ENCODE measurements at places on chromosomes 3 and 15.

- no peak for DNase-seq
These were observed 63.1 kb upstream of the GOLGA6B start for GRCh38 chr15:72591361-72591760.

DNA sequence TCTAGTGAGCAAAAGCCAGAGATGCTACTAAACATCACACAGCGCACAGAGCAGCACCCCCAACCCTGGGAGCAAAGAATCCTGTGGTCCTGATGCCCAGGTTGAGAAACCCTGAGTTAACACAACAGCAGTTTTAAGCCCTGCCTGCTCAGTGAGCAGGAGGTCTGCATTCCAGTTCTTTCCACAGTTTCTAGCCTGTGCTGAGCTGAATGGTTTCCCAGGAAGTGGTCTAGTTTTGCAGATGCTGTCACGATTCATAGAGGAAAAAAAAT is 171.1 kb upstream of the PROK2 start:
- DNase-seq: no peak

DNA sequence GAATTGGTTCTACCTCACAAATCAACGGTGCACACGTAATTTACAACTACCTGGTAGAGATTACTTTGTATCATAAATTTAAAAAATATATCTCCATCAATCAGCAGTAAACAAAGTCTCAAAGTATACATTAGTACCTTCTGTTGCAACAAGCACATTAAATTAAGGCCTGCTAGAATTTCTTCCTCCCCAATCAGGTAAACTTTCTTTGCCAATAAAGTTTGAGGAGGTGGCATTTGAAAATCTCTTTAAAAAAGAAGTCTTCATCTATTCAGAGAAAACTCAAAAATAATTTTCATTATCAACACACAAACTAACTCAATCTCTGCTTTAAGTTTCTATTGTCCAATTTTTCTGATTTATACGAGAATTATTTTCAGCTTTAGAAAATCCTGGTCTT is 4.4 kb downstream of the CCNL1 start:
- DNase-seq: no peak

DNA sequence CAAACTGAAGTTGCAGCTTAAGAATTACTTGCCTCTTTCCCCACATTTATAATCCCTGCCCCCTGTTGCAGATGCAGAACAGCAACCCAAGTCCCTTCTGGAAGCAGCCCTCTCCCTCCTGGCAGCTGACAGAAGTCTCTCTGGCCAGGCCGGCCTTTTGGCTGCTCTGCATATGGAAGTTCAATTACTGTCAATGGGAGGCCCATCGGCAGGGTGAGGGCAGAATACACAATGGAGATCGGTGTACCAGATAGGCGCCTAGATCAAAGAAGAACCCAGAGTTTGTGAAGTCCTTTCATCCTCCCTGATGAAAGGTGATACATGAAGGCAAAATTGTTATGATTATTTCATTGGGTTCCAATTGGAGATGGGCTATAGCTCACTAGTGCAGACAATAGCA is 327.9 kb upstream of the CTNNB1 start:
- DNase-seq: no peak

DNA sequence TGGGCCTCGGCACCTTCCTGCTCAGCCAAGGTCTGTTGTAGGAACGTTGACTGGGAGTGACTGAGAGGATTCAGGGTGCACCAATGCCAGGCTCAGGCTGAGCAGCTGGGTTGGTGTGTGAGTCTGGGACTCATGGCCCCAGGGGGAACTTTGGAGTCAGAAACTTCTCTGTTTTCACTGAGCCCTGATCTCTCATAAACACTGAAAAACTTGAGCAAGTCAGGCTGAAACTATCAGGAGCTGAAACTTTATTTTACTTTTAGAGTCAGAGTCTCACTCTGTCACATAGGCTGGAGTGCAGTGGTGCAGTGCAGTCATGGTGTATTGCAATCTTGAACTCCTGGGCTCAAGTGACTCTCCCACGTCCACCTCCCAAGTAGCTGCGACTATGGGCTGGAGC is 3.0 kb downstream of the TRAK1 start:
- DNase-seq: no peak

DNA sequence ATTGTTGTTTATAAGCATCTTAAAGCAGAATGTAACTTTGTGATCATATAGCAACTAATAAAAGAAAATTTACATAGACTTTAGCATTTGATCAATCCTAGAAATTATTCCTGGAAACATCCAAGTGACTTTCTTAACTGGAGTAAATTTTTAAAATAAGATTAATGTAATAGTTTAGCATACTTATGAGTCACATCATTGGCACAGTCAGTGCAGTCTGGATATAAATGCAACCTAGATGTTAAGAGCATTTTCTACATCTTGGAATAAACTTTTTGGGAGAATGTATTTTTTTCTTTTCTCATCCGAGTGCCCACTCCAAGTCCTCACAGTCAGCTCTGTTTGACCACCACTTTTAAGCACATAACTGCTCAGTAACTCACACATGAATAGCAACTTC is 324.6 kb upstream of the PLSCR5 start:
- no peak for DNase-seq

GRCh38 chr3:86708893-86709292 is 282.1 kb downstream of the VGLL3 start:
- DNase-seq: no peak

DNA sequence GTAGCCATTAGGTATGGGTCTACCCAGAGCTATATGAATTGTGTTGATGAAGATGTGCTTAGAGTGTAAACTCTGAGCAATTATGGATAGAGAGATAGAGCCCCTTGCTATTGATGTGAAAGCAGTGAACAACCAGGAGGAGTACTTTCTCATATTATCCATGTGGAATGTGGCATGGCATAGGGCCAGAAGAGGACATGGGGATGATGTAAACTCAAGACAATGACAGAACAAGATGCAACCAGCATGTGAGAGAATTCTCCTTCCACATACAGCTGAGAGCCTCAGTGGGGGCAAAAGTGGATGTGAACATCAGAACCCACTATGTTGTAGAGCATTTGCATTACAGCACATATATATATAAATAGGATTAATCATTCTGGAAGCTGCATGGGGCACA is 36.4 kb upstream of the BNC1 start:
- DNase-seq: no peak

DNA sequence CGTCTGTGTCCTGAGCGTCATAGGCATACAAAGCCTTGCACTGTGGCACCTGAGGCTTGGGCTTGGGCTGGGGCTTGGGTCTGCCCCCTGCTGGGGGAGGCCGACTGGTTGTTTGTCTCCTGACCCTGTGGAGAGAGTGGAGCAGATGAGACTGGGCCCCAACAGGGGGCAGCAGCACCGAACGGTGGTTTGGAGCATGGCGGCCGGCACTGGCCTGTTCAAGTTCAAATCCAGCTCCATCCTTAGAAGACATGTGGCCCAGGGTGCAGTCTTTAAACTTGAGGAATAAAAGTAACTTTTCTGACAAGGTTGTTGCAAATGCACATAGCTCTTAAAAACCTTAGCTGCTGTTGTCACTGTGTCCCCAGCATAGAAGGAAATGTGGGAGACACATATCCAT is 33.3 kb downstream of the CCNB2 start:
- peak; percentile 39 for DNase-seq

DNA sequence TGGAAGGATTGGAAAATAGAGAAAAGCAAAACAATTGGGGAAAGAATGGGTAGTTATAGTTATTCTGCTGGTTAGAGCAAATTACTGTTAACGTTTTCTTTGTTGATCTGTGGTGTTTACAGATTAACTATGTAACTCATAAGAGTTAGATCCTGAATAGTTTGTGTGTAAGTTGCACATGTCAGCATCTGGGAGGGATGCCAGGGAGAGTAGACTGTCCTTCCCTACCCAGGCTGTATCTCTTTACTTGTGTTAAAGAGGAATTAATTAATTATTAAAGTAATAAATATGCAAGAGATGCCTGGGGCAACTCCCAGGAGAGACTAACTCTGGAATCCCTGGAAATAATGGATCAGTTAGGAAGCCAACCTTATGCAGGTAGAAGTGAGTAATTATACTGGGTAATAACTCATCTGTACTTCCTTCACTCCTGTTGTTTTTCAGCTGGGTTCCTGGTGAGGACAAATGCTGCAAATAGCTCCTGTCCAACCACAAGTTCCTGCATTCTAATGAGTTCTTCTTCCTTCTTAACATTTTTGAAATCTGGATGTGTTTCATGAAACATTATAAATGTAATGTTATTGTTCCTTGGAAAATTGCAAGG is 18.9 kb downstream of the GHRL start:
- no peak for DNase-seq

DNA sequence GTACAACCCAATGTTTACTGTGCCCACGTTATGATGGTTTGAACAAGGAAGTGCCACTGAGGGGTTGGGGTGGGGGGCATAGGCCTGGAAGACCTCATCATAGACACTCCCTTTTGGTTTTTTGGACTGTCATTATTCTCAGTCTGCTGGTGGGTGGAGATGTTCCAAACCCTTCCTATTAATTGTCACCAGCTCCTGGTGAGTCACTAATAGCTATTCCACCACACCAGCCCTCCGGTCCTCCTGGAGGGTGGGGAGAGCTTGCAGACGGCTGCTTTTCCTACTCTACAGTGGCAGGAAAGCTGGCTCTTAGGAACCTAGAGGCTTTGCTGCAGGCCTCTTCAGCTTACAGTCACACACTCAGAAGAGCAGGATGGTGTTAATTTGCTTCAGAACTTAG is 9.0 kb upstream of the COPG1 start:
- DNase-seq: no peak

DNA sequence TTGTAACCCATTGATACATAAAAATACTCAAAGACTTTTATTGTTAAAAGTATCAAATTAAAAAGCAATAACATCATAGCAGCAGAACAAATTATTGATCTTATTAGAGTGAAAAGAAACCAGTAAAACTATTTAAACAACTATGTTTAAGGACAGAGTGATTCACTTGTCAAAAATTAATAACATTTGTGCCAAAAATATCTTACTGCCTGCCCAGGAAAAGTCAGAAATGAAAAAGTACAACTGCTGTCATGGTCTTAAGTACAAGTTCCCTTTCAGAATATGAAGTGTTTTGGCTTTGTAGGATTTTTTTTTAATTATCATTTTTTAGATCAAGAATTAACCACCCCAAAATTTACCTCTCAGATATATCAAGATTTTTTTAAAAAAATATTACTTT is 3.4 kb downstream of the IFT57 start:
- no peak for DNase-seq

- DNase-seq: no peak
These were observed 26.9 kb downstream of the BMF start for GRCh38 chr15:40081691-40082194.

DNA sequence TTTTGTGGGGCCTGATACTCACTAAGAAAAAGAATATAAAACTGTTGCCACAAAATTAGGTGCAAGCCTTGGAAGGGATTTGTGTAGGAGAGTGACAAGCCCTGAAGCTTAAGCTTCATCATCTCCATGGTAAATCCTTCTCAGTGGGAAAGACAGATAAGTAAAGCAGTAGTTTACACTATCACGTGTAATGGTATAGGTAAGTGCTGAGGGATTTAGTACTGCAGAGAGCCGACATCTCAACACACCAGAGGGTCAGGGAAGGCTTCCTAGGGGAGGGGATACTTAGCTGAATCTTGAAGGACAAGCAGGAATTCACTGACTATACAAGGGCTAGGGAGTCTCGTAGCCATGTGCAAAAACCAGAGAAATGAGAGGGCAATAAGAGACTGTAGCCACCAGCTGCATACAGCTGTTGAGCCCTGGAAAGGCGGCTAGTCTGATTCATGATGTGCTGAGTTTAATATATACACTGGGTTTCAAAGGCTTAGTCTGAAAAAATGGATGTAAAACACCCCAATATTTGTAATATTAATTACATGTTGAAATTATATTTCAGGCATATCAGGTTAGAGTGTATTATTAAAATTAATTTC is 11.1 kb downstream of the SLC24A1 start:
- DNase-seq: no peak

DNA sequence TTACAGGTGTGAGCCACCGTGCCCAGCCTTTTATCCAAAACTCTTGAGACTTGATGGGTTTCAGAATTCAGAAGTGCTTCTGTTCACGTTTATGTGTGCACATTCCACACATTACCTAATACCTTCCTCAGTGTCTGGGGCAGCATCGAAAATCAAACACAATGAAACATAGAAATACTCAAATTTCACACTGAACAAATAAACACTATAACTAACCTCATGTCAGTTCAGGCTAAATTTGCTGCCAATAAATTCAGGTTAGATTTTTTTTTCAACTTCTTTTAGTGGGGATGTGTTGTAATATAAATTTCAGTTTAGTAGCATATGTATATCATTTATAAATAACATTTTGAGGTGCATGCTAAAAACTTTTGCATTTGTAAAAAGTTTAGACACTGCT is 2.8 kb downstream of the EIF2AK4 start:
- no peak for DNase-seq

DNA sequence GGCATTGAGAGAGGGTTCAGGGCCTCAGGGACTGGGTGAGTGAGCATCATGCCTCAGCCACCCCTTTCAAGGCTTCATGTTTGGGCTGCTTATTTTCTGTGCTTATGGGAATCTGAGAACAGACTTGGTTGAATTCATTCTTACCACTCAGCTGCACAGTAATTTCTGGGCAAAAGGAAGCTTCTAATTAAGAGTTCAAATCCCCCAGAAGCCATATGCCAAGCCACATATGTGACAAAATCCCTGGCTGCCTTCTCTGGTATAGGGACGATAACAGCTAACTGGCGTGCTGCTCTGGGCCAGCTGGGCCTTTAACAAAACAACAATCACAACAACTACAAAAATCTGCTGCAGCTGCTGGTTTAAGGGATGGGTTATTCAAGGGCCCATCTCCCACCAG is 181.0 kb upstream of the ANKRD28 start:
- DNase-seq: no peak

DNA sequence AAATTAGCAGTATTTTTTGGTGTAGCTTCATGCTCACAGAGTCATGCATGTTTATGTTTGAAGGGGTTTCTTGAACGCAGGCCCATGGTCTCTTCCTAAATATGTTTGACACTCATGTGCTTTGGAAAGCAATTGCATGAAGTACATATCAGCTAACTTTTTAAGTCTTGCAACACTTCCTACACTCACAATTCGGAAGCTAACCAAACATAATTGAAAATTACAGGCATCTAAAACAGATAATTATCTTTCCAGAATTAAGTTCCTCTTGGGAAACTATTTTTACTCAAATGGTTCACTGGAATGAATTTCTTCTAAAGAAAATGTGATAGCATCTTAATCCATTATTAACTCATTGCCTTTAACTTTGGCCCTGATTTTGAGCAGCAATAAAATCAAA is 438.9 kb downstream of the RAP2B start:
- no peak for DNase-seq

GRCh38 chr3:73706771-73707170 is 82.0 kb upstream of the PDZRN3 start:
- DNase-seq: no peak

All from effector CD4-positive, alpha-beta T cell (primary cell).